ENCODE measurements at places on chromosomes 7 and 10. TPM values are rescaled to one million over a fixed set of nuclear protein-coding genes. Genes with fewer than 3 reads are reported as not detected.

The ENKUR gene
- 0.40 TPM for total RNA-seq

The PMS2 gene
- total RNA-seq: 25.1 TPM

The SEMA4G gene
- 1.6 TPM for total RNA-seq

The GDF10 gene
- not detected for total RNA-seq

The DNAH11 gene
- total RNA-seq: 4.2 TPM

The CNPY1 gene
- not detected for total RNA-seq

The SP8 gene
- not detected for total RNA-seq

The PRTFDC1 gene
- total RNA-seq: 13.6 TPM

The GARIN1A gene
- 0.53 TPM for total RNA-seq

The SLC39A12 gene
- total RNA-seq: not detected

The SCRN1 gene
- total RNA-seq: 46.1 TPM

The PAPOLB gene
- total RNA-seq: 0.27 TPM

The SAMD9L gene
- total RNA-seq: 26.5 TPM

The IFRD1 gene
- 56.8 TPM for total RNA-seq

Data from thoracic aorta endothelial cell (primary cell).